ENCODE measurements at places on chromosomes 1 and 21.

DNA sequence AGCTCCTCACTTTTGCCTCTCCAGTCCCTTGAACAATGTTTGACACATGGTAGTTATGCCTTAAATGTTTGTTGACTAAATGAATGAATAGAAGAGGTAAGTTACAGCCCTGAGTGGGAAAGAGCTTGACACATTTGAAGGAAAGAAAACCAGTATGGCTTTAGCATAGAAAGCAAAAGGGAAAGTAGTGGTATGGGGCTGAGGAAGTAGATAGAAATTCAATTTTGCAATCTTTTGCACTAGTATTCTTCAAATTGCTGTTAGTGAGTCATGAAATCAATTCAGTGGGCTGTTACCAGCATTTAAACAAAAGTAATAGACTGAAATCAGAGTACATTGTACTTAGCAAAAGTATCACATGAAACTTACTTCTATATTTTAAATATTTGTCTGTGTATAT is 21.1 kb downstream of the PLA2G4A start:
- DNase-seq: no peak

DNA sequence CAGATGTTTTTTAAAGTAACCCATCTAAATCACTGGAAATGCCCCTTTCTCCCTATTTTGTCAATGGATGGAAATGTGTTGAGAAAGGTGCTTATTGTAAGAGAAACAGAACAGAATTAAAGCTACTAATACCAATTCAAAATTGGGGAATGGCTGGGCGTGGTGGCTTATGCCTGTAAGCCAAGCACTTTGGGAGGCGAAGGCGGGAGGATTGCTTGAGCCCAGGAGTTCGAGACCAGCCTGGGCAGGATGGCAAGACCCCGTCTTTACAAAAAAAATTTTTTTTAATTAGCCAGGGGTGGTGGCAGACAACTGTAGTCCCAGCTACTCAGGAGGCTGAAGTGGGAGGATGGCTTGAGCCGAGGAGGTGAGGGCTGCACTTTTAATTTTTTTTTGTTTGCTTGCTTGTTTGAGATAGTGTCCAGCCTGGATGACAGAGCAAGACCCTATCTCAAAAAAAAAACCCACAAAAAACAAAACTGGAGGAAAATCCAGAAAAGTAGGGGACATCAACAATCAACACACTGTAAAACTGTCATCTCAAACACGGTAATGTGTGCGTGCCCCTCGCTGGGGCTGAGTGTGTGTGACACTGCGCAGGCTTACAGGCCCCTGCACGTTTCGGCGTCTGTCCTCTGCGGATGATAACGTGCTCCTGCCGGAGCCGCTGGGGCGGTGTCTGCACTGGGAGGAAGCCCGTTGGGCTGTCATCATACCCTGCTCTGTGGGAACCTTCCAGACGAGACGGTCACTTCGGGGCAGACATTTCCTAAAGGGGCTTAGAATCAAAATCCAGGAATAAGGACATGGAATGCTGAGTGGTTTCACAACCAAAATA is 11.6 kb upstream of the POFUT2 start:
- peak; percentile 80 for DNase-seq

DNA sequence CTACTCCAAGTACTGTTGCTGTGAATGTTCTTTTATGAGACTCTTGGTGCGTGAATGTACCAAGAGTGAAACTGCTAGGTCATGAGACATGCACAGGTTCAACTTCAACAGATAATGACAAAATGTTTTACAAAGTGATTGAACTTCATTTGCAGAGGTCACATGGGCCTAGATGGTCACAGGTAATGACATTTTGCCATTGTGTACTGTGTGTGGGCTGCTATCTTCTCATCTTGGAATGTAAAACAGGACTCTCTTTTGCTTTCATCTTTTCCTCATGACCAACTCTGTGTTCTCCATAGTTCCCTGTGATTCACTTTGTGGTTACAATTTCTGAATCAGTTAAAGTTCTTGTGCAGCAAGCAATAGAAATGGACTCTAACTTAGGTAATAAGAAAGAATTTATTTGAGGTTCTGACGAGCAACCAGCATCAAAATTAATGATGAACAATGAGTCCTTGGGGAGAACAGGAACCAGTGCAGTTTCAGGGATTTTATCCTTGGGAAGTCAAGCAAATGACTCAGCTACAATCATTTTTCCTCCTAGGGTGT is 16.2 kb upstream of the TSNAX start:
- no peak for DNase-seq

DNA sequence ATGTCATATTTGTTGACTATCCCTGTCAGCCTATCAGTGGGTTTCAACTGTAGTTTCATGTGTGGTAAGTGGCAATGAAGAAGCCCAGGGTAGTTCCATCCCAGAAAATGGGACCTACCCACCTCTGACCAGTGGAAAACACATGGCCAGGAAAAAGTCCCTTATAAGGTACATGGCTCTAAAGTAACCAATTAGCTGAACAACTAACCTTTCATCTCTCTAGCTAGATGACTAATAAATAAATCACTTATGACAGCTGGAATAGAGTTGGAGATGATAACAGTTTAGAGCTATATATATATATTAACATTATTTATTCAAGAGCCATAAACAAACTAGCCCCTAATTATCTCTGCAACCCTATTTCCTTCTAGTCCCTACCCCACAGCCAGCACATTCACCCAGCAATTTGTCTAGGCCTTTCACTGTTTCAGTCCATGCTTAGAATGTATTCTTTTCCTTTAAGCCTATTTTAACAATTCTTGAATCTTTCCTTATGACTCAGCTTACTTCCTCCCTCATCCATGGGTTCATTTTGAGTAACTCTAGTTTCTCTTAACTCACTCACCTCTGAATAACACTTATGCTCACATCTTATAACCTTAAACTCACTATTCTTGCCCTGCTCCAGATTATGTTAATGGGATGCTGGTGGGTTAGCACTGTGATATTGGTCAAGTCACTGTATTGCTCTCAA is 83.7 kb downstream of the TNFSF18 start:
- DNase-seq: no peak

DNA sequence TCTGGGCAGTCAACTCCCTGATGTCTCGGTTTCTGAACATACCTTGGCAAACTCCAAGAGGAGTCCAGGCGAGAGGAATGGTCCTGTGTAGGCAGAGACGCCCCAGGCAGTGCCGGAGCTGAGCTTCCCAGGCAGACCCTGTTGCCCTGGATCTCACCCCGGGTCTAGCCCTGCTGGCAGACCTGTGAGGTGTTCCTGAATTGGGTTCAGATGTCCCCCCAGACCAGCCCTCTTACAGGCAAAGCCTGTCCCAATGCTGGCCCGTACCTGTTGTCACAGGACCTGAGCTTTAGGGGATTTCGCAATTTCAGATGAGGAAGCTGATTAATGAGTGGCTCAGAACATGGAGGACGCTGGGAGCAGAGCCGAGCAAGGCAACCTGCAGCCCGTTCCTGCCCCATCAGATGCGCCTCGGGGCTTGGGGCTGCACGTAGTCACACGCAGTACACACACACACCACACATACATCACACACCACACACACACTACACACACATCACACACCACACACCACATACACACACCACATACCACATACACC is 38.5 kb upstream of the PDE9A start:
- peak; percentile 59 for DNase-seq

- DNase-seq: no peak
These were observed 45.3 kb downstream of the AKNAD1 start for GRCh38 chr1:108811611-108812010.

DNA sequence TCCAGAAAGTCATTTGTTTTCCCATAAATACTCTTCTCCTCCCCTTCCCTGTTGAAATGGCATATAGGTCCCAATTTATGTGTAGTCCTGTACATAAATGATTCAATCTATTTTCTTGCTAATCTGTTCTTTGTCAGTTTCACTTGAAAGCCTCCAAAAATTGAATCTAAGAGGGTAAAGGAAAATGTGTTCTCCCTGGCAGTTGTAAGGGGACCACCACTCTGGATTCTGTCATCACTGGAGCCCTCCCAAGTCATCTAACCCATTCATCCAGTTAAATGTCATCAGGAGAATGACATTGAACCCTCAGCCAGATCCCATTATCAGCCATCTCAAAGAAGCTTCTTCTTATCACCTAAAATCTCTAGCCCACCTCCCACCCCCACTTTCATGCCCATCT is 35.0 kb upstream of the RNF2 start:
- no peak for DNase-seq

- peak; percentile 65 for DNase-seq
These were observed 220.5 kb upstream of the B3GALT2 start for GRCh38 chr1:193406901-193407300.

DNA sequence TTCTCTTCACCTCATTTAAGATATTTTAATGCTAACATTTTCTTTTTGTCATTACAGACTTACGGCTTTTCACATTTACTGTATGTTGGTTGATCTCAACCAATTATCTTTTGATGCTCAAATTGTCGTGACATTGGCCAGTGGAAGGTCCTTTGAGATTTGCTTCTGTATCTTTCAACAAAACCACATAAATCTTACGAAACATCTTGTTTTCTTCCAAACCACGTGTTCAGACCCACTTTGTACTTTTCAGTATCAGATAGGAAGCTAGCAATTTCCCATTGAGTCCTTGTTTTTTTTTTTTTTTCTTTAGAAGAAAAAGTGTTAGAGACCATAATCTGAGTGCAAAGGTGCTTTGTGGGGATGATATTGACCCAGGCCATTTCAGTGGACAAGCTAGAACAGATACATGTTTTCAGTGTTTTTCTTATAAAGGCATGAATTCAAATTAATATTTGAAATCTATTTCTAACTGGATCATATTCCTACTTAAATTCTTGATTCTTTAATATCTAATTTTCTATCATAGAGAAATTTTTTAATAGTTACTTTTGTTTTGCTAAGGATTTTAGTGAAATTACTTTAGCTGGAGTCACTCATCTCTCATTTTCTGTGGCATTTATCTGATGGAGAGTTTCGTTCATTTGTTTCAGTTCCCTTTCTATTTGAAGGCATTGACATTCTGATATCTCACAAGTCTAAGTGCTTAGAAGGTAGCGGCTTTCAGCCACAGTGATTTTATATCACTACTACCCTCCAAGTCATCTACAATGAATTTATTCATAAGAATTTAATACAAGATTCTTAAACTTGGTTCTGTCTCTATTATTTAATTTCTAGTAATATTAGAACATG is 26.7 kb downstream of the ATG4C start:
- DNase-seq: no peak

DNA sequence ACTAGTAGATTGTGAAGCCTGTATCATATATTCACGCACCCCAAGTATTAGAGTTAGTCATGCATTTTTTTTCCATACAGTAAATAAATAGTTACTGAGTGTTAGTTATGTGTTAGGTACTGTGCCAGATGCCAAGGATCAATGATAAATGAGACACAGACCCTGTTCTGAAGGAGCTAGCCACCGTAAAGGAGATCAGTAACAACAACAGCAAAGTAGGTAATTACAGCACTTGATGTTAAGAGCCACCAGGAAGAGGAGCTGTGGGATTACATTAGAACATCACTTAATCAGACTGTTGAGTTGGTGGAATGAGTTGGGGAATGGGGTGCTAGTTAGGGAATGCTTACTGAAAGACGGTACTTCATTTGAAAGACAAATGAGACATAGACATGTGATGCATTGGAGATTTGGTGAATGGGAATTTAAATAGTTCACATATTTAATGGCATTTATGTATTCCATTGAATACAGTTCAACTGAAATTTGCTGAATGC is 21.0 kb downstream of the PRKAA2 start:
- DNase-seq: no peak

GRCh38 chr1:159802111-159802510 is at the start of gene FCRL6:
TSS of gene FCRL6 (plus strand) at chr1:159802360. CDS start at chr1:159802425, 65 bp downstream.
- DNase-seq: no peak

GRCh38 chr21:38170704-38171682 is 85.8 kb upstream of the KCNJ15 start:
- peak; percentile 33 for DNase-seq

- DNase-seq: no peak
These were observed 30.0 kb downstream of the ARHGEF10L start for GRCh38 chr1:17569200-17570139.

DNA sequence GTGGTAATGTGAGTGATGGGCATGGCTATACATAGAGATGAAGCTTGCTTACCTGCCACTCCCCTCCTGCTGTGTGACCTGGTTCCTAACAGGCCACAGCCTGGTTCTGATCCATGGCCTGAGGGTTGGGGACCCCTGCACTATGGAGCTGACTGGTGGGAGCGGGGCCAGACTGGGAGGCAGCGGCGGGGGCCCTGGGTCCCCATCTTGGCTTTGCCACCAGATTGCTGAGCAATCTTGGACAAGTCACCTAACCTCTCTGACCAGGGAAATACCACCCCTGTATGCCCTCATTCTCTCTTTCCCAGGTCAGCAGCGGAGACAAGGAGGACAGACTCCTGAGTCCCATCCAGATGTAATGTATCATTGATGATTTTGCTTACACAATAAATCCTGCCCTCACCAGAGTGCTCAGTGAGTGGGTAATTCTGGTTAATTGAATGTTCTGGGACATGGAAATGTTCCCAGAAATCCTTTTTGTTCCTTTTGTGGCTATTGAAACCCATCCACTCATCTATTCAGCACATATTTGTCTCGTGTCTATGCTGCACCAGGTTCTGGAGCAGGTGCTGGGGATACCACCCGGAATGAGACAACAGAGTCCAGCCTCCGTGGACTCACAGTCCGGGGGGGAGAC is 4.1 kb upstream of the ARHGEF10L start:
- DNase-seq: no peak

DNA sequence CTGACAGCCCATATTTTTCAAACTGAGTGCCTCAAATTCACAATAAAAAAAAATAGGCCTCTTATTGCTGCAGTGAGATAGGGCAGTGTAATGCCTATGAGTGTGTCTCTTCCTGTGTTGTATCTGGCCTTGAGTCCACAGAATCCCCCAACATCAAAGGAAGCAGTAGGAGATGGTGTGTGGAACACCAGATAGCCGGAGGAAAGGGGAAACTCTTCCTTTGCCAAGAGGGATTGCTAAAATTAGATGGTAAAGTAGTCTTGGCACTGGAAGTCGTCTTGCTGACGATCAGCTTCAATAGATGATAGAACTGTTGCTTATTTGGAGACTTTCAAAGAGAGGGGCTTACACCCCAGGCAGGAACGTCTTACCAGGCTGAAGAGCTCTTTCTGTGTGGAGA is 51.8 kb downstream of the RUNX1 start:
- no peak for DNase-seq

DNA sequence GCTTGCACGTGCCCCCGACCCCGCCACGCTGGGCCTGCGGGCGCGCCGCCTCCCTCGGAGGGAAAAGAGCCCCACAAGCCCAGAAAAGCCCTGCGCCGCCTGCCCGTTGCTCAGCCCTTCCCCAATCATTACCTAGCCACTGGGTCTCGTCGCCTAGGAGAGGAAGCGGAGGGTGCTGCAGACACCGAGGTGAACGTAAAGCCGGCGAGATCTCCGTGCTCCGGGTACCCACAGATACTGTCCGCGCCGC is at the start of gene ENO1:
Gene ENO1 (minus strand): TSS at position 239 of the 250 bp plus-strand sequence. CDS start 3,778 bp downstream, outside the sequence.
- no peak for DNase-seq

GRCh38 chr1:171819946-171820345 is 21.4 kb upstream of the DNM3 start:
- DNase-seq: no peak
